Fibroblast of skin of left biceps (primary cell): ENCODE measurements at places on chromosomes 3 and 15.

GRCh38 chr3:83189634-83190033 is 1428.2 kb upstream of the GBE1 start:
- DNase-seq: no peak

DNA sequence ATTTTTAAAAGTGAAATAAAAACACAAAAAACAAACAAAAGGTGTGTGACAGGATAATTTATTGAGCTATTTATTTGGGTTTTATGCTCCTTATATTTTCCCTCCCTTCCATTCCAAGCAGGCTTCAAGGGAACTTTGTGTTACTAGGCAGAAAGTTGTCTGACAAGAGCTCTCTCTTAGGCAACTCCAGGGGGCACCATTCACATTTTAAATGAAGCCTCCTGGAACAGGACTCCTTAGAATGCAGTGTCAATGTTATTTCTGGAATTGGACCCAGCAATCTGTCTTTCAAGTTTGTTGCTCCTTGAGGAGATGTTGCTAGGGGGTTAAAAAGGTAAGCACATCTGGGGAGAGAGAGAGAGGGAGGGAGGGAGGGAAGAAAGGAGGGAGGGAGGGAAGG is 5.4 kb upstream of the RFX7 start:
- no peak for DNase-seq

- DNase-seq: no peak
Observed at GRCh38 chr3:128266453-128266852, 113.2 kb downstream of the EEFSEC start.

- DNase-seq: no peak
Observed at GRCh38 chr15:41493902-41494189, 172 bp downstream of the ITPKA start.

DNA sequence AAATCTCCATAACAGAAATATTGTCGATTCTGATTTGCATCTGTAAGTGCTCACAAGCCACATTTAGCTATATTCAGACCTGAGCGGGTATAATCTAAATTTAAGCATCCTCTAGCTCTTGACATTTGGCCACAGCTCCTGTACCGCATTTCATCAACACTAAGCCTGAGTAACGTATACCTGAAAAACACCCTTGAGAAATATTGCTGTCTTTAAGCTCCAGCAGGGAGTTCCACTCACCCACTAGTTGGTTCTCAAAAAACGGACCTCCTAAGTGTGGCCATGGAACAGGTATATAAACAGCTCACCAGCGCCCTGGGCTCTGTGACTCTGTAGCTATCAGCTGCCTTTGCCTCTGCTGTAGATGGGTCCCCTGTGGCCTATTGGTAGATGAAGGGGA is 80.7 kb downstream of the ABI3BP start:
- no peak for DNase-seq

DNA sequence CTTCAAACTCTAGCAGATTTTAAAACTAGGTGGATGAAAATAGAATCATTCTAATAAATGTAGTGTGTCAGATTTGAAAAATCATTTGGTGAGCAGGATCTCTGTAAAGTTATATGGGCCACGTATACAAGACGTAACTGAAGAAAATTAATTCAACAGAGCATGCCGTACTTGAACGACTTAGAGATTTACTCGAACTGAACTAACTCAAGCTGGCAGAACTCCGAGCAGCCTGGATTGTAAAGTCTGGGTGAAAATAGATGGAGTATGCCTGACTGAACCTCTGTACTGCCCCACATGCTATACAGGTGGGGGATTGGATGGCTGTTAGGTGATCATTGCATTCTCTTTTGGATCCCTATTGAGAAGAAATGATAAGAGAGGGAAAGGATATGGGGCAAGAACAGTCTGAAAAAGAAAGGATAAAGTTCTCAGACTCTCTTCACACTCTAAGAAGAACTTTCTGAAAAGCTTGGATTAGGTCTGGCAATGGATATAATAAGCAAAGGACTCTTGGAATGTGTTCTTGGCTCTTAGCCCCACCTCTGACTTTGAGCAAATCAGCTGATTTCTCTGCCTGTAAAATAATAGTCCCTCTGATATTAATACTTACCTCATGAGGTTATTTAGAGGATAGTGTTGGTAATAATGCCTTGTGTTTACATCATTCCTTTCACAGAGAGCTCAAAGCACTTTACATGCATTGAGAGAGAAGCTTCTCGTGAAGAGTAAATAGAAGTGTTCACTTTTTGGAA is 147.5 kb downstream of the FILIP1L start:
- DNase-seq: peak; percentile 55

DNA sequence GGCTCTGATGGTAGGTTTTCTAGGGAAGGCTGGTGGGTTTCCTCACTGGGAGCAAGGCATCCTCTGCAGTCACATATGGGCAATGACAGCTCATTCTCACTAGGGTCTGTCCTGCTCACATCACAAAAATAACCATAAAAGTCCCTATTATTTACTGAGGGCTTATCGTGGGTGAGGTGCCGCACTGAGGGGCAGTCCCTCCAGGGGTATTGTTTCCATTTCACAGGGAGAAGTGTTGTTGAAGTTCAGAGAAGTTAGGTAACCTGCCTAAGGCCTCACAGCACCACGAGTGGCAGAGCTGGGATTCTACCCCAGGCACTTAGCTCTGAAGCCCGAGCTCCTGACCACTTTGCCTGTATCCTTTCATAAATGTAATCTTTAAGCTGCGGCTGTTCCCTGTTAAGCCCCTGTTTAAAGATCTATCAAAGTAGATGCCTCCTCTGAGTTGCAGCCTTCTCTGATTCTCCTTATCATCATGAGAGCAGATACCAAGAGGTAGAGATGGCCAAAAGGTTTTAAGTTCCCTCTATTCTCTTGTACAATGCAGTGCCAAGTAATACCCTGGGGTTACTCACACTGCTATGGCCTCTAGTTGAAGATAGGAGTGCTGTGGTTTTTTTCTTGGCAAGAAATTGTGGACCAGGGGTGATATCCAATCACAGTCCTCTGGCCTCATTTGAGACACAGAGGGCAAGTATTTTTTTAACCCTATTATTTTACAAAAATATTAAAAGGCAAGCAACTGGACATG is 107.0 kb downstream of the RPLP1 start:
- no peak for DNase-seq

DNA sequence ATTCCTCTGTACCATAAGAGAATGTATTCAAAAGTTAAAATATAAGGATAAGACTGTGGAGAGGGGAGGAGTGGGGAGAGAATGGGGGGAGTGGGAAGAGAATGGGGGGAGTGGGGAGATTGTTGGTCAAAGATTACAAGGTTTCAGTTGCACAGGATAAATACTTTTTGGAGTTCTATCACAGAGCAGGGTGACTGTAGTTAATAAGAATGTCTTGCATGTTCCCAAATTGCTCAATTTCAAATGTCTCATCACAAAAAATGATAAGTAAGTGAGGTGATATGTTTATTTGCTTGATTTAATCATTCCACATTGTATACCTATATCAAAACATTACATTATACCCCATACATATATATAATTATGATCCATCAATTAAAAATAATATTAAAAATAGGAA is 23.0 kb upstream of the MEF2A start:
- DNase-seq: no peak

DNA sequence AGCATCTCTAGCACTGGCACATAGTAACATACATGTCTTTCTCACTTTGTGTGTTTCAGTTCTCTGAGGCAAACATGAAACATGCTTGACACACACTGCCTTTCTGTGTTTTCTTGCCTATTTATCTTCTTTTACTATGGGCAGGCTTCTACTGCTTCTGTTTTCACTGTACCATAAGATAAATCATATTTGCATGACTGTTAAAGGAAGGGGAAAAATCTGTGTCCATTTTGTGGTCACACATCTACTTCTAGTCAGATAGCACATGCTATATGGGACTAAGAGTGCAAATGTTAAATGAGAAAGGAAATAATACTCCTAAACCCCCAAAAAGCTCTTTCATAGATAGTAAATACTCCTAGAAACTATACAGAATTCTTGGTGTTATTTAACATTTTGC is 386.4 kb downstream of the ZBTB20 start:
- DNase-seq: no peak

GRCh38 chr15:89745768-89746167 is 5.3 kb downstream of the MESP1 start:
- DNase-seq: no peak

DNA sequence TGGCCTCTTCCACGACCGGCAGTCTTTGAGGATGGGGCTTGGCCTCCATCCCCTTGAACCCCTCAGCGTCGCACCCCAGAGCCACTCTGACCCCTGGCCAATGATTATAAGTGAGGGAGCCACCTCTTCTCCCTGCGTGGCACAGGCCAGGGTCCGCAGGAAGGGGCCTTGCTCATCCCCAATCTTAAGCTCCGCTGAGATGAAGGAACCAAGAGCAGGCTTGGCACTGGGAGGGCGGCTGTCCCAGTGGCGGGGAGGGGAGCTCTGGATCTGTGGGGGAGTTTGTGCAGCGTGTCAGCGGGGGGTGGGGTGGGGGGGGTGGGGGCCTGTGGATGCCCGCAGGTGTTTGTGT is 13.8 kb upstream of the ADPGK start:
- DNase-seq: no peak

- DNase-seq: no peak
Observed at GRCh38 chr3:62238003-62238402, 135.3 kb downstream of the FEZF2 start.

- DNase-seq: no peak
Observed at GRCh38 chr15:90812171-90812957, 56.0 kb upstream of the FURIN start.

DNA sequence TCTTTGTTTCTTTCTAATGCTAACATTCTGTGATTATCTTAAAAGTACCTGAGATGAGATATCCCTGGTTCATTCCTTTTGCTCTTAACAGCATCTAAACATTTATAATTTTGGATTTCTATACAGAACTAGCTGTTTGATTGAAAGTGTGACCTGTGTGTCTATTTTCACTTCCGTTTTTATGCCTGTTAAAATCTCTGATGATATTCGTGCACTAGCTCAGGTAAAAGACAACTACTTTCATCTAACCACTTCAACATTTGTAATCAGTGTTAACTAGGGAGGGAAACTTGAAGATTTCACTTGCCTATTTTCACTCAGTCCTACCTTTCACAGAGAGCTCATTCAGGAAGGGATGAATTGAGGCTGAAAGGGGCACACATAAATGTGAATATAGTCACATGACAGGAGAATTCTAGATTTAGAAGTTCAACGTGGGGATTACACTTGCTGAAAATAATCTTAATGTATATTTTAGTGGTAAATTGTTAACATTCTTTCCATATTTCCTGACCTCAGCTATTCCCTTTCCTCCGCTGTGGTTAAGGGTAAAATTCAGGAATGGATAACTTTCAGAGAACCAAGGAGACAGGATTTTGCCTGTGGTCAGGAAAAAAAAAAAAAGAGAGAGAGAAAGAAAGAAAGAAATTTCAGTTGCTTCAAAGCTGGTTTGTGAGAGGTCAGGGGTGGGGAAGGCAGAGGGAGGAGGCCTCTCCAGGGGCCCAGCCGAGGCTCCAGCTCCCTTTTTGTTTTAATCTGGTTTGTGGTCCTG is 159.8 kb upstream of the TSC22D2 start:
- DNase-seq: peak; percentile 96

DNA sequence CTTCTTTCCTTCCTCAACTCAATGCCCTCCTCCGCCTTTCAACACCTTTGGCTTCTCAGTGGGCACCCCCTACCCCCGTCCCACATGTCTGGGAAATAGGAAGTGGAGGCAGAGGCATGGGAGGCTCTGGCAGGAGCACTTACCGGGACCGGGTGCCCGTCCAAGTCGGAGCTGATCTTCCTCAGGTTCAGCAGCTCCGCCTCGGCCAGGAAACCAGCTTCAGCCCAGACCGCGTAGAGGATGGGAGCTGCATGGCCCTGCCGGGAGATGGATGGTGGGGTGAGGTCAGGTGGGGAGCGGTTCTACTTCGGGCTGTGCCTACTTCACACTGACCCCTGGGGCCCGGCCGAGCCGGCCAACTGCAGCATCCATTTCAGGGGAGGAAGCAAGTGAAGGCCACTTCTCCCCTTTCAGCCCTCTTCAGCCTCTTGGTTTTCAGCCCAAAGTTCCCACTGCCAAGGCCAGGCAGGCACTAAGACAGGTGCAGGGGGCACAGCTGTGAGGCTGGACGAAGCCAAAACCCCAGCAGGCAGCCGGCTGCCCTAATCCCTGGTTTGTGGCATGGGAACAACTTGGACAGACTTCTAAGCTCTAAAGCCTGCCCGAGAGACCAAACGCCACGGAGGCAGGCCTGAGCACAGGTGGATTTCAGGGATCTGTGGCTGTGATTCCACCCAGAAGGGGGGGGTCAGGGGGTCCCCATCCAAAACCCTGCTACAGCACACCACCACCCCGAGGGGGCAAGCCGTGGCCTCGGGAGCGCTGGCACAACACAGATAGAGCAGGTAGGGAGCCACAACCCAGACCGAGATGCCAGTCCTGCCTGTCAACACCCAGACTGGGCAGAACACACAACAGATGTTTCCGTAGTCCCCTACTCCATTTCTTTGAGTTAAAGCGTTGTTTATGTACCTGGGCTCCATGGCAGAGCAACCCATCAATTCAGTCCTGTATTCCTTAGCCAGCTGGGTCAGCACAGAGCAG is 14.5 kb downstream of the TKT start:
- no peak for DNase-seq

GRCh38 chr3:167559924-167560323 is 86.1 kb upstream of the SERPINI2 start:
- DNase-seq: no peak

- DNase-seq: no peak
Observed at GRCh38 chr3:117499189-117499870, 789.8 kb downstream of the TUSC7 start.

DNA sequence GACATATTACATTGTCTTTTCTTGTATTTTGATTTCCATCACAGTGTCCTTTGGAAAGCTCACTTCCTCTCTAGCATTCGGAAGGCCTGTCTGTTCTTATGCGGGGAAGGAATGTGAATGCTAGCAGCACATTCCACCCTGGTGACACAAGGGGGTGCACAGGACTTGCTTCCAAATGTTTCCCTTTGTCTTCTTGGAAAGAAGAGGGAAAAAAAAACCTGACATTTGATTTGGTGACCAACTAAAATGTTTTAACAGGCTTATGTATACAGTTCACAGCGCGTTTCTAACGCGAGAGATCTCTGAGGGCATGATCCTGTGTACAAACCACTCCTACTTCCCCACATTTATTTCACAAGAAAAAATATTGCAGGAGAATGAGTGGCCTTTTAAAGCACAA is 107.6 kb upstream of the FXR1 start:
- DNase-seq: peak; percentile 5

DNA sequence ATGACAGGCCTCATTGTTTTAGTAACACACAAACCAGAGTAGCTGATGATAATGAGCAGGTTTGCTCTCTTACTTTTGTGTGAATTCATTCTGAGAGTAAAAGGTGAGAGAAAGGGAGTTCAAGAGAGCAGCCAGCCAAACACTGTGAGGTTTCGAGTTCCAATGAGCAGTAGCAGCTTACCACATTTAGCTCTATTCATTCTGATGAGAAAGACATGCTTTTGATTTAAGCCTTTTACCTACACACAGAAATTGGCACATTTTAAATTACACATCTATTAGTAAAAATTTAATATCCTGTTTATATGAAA is 28.0 kb downstream of the GLDN start:
- no peak for DNase-seq

GRCh38 chr15:70065006-70065722 is 32.6 kb downstream of the TLE3 start:
- DNase-seq: no peak

- no peak for DNase-seq
Observed at GRCh38 chr3:36647423-36647853, 116.9 kb downstream of the DCLK3 start.

DNA sequence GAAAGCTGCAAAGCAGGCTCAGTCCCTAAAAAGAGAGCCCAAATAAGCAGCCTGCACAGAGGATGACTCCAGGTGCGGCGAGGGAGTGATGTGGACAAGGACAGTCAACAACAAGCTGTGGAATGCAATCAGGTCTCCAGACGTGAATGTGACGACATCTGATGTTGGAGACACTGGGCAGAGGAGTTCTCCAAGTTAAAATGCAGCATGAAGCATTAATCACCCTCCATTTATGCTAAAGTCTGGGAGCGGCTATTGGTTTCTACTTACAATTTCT is 316.7 kb downstream of the FGF12 start:
- no peak for DNase-seq
